ENCODE measurements at places on chromosomes 12 and 14.
A peak's percentile ranks its signal among the peaks of the same experiment; 100 is the strongest.

- DNase-seq: peak; percentile 27
These were observed 40.5 kb downstream of the PSMA6 start for GRCh38 chr14:35332517-35333263.

DNA sequence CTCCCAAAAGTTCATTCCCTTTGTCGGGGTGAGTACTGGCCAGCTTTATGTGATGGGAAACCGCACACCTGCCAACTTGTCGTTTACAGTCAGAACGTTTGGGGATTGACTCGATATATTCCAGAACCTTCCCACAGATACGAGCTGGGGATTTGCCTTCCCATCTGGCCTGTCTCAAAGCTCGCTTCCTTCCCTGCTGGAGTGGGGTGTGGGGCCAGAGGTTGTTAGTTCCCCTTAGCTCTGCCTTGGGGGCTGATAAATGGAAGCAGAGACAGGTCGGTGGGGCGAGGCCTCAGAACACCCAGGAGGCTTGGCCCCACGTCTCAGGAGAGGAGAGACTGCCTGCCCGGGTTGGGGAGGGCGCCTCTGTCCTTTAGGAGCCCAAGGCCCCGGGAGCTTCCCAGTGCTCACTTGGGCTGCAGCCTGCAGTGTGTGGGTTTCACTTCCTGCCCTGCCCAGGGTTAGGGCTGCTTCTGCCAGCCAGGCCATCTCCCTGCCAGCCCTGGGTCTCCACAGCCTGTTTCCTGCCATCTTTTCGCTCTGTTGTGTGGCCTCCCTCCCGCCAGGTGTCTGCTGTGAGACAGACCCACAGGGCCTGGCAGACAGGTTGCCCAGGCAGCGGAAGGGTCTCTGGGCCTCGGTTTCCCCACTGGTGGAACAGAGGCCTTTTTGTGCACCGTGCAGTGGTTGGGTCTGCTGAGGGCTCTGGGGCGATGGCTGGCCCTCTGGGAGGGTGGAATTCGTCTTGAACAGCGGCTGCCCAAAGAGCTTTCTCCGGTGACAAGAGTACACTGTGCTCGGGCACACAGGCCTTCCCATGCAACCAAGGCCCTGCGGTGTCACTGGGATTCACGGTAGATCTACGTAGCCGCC is 8.1 kb upstream of the TEX22 start:
- DNase-seq: no peak

GRCh38 chr12:98674841-98675240 is 29.8 kb downstream of the APAF1 start:
- DNase-seq: no peak

GRCh38 chr12:28780096-28780495 is 369.0 kb upstream of the FAR2 start:
- no peak for DNase-seq

DNA sequence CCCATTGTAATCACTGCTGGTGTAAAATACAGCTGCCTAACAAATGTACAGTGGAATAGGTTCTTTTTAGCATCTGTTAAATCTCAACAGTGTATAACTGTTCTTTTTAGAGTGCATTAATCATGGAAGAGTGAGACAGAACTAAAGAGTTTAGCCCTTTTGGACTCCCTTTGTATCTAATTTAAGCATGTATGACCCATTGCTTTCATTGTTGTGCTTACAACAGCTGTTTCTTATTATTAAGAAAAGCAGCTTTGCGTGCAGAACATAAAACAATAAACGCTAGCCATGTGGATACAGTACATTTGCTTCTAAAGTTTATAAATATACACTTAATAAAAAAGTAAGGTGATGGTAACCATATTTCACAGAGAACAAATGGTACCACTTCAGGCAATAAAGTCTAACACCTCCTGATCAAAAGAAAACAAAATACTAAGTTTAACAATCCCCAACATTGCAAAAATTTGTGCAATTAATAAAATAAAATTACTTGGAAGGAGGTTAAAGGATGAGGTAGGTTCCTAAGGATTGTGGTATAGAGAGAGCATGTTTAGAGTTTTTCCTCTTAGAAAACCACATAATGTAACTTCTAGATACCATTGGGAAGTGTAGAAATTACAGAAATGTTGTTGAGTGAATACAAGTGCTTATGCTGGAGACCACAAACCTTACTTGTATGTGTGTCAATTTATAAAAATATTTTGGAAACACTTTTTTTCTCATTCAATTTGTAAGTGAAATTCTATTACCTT is 448.7 kb downstream of the SLC6A15 start:
- no peak for DNase-seq
